ENCODE measurements at places on chromosomes 1 and 21. TPM values are rescaled to one million over a fixed set of nuclear protein-coding genes. Genes with fewer than 3 reads are reported as not detected.

GRCh38 chr1:43373066-43373940 lies 5.5 kb upstream of the ELOVL1 start:
- no peak for DNase-seq

GRCh38 chr1:232428036-232428645 lies 201.8 kb downstream of the SIPA1L2 start:
- no peak for DNase-seq

DNA sequence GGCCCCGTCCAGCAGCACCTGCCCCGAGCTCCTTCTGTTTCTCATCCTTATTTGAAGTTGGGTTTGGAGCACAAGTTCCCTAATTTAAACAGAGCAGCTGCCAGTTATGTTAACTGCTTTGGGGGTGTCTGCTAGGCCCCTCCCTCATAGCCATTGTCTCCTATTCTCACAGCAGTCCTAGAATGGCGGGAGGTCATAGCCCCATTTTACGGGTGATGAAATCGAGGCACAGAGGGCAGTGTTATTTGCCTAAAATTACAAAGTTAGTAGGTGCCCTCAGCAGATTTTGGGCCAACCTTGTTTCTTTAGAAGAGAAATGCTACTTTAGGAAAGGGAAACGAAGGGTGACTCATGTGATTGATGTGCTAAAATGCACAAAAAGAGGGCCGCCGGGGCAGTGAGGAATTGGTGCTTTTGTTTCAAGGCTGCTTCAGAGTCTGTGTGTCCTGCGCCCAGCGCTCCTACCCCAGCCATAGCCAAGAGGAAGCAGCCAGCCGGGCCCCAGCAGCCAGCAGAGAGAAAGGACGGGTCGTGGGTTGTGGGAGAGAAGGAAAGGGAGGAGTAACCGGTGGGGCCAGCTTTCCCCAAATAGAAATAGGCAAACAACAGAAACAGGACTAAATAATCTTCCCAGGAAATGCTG lies 13.0 kb downstream of the VANGL1 start:
- no peak for DNase-seq

DNA sequence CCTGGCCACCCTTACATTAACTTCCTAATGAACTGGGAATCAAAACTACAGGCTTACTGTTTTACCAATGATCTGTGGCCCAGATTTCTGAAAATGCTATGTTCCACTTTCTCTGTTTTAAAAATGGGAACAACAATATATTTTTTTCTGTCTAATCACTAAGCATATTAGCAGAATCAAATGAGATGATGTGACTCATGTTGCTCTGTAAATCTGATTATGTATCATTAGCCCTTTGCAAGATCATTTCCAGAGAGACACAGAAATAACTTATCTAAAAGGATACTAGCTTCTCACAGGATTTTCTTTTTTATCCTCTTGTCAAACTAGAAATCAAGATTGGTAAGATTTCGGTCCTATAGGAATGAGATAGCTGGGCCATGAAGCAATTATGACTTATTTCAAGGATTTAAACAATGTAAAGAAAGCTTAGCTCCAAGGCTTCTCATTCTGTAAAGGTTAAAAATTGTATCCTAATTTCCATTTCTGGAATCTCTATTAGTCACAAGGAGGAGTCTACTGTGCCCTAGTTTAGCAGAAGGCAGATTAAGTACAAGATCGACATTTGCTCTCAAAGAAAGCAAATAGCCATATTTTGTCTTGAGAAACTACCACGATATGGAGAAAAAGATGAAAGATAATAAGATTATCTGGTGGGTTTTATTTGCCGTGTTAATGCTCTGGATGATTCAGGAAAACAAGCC lies 32.4 kb upstream of the CAMSAP2 start:
- DNase-seq, result no peak

GRCh38 chr1:119330466-119331189 lies 38.0 kb upstream of the HAO2 start:
- DNase-seq, result no peak

- no peak for DNase-seq
These were observed 40.9 kb downstream of the L1TD1 start for GRCh38 chr1:62235576-62235975.

S100A1 gene
- not detected for total RNA-seq
